Fibroblast of lung (primary cell): ENCODE measurements at places on chromosomes 6 and 20. TPM values are rescaled to one million over a fixed set of nuclear protein-coding genes. Genes with fewer than 3 reads are reported as not detected.

DNA sequence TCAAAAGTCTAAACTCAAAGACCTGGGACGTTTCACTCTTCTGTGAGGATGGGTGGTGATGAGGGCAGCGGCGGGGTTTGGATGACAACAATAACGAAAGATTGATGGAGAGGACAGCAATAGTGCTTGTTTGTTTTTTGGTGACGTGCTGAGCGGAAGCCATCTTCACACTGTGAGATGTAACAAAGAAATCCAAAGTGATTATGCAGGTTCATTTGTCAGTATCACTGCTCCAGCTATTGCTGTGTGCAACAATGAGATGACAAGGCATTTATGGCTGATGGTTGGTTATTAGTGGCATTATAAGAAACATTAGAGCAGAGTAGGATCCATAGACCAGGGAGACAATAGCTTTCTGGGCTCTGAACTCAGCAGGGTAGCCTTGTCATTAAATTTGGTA lies 306.7 kb downstream of the RNF144B start:
- no peak for DNase-seq

DNA sequence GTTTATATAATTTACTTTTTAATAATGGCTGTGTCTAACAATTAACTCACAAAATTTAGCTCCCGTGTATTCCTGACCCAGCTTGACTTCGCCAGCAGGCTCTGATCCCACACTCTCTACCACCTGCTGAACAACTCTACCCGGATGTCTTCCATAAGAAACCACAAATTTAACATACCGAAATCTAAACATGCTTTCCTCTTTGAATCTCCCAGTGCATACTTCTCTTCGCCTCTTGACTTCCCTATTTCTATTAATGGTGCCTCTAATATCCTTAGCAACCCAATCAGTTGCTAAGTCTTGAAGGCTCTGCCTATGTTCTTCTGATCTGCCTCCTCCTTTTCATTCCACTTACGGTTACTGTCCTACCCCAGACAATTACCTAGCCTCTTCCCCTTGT lies 4.6 kb upstream of the MYB start:
- DNase-seq = no peak

GRCh38 chr6:129643968-129644367 lies 66.0 kb downstream of the ARHGAP18 start:
- DNase-seq = peak; percentile 29

DNA sequence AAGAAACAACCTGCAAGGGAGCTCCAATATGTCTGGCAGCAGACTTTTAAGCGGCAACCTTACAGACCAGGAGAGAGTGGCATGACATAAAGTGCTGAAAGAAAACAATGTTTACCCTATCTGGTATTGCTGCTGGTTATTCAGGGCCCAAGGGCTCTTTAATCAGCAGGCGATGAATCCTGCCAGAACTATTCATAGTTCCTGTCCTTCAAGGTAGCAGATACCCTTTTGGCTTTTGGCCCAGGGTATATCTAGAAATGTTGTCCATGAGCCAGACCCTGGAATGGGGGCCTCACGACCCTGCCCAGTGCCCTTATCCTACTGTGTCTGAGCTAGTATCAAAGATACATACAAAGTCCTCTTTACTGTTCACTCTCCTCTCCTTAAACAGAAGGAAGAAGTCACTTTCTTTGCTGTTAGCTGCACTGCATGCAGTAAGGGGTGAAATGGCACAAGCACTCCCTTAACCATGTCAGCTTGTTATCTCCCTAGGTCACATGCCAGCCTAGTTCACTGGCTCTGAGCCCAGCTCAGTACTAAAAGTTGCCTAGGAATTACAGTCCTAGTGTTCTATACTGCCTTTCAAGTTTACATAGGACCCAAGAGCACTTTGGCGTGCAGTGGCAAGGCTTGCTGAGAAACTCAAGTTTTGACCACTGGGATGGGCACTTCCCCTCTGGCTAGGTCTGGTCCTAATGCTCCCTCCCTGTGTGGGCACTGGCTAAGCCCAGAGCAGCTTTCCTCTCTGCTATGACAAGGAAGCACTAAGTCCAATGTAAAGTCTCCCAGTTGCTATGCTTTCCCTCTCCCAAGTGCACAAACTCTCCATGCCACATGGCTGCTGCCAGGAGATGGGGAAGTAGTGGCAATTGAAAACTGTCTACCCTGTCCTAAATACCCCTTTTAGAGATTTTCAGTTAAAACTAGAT lies 122.0 kb downstream of the HTR1B start:
- no peak for DNase-seq

GRCh38 chr20:3898639-3899038 lies 9.5 kb downstream of the PANK2 start:
- DNase-seq = no peak

GRCh38 chr20:4973330-4974097 lies 27.8 kb downstream of the SLC23A2 start:
- DNase-seq = peak; percentile 87

GRCh38 chr6:63683071-63683603 lies 47.5 kb downstream of the PHF3 start:
- no peak for DNase-seq

- no peak for DNase-seq
Observed at GRCh38 chr20:51376111-51376510, 166.4 kb downstream of the NFATC2 start.

DNA sequence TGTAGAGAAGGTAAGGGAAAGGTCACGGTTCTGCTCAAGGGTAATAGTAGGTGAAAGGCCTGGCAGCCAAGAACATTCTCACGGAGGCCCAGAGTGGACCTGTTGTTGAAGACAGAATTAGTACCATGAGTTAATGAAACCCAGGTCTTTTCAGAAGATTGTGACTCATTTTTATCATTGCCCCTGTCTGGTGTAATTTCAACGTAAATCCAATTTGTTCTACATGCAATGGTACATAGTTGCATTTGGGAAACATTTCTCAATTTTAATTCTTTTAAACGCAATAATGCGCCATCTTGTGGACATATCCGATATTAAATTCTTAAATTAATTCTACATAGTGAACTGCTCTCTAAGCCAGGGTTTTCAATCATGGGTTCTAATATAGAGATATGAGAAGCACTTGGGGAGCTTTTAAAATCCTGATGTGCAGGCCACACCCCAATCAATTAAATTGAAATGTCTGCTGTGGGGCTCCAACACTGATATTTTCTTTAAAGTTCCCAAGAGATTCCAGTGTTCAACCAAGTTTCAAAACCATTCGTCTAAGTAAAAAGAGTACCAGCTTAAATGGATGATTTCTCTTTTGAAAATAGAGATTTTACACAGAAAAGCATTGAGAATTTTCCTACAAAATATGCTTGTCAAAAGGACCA lies 257.4 kb downstream of the PLCB1 start:
- peak; percentile 81 for DNase-seq

DNA sequence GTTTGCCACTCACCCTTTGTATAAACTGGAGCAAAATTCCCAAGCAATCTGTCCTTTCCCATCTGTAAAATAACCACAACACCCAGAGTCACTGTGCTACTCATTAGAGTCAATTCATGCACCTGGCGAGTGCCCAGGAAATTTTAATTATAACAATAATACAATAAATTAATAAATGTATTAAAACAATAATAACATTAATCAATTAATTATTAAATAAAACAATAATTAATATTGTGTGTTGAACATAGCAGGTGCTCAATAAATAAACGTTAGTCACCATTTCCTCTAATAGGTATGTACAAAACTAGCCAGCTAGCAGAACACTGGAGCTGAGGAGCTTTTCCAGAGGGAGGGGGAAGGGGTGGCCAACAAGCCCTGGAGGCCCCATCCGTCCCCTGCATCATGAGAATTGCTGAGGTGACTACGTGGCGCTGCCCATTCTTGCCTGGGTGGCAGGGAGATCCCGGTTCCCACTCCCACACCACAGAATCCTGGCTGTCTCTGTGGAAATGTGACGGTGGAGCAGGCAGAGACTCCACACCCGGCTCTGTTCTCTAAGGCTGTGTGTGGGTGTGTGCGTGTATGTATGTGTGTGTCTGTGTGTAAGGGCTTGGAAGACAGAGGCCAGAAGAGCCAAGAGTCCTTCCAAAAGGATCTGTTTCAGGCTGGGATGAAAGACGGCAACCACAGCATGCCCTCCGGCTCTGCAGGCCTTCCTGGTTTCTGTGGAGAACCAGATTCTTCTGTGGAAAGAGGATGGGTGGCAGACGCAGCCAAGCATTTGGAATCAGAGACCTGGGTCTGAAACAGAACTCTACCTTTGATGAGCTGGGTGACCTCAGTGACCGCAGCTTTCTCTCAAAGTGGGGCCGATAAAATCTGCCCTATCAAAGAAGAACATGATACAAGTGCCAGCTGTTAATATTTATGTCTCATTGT lies 18.8 kb upstream of the EZR start:
- peak; percentile 33 for DNase-seq

DNA sequence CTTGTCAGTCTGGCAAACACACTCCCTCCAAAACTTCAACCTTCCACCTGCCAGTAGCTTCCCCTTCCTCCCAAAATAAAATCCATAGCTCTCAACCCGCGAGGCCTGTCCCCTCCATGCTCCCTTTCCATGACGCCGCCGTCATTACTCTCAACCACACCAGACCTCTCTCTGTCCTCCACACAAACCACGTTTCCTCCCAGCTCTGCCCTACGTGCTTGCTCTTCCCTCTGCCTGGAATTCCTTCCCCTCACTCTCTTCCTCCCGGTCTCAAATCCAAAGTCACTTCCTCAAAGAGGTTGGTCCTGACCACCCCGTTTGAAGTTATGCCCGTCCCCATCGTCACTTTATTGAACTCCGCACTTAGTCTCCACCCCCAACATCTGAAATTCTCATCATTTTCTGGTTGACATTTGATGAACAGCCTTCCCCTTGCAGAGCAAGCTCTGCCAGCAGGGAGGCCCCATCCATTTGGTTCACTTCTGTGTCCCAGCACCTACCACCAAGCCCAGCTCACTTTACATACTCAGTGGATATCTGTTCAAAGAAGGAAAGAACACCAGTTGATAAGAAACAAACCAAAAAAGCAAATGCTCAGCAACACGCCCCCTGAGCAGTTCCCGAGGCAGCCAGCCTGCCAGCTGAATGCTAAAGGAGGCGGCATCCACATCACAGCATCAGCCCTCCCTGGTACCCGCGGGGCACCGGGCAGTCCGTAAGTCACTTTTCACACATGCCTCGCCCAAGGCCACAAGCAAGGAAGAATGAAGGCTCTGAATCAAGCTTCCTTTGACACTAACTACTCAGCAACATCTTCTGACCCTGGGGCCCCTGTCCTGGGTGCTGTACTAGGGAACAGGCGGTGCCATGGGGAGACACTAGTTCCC lies 125.0 kb downstream of the NFATC2 start:
- DNase-seq = no peak

DNA sequence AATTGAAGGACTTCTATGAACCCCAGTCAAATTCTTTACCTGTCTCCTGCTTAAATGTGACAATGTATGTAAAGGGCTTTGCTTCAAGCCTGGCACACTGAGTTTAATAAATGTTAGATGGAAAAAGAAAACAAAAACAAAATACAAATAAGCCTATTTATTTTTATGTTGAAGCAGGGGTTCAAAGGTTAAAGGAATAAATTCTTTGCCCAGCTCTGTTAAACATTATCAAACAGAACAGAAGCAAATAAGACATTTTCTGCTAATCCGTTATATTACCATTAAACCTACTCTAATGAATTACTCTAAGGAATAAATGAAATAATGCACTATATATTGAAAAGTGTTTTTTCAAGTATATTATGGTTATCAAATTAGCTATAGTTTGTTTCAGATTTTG lies 182.5 kb upstream of the CEP162 start:
- no peak for DNase-seq

DNA sequence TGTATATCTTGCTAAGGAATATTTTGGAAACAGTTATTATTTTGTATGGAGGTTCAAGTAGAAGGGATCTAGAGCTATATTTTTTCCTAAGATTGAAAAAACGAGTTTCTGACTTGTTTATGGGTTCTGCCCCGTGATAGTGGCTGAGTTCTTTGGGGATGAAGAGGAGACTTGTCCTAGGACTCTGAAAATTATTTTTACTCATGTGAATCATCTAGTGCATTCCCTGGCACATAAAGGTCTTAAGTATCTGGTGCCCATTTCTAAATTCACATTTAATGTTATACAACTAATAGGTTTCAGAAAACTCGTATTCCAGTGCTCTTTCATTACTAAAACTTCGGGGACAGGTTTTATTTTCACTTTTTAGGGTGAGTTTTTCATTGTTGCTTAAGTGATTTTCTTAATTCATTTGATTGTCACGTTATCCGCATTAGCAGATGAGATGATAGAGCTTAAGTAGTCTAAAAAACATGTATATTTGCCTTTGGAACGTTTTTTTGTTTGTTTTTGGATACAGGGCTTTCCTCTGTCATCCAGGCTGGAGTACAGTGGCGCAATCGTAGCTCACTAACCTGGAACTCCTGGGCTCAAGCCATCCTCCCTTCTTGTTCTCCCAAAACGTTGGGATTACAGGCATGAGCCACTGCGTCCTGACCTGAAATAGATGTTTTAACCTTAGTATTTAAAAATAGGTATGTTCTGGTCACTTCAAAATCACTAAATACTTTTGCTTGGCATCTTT lies 2.1 kb downstream of the NFYA start:
- DNase-seq = peak; percentile 7

- DNase-seq = peak; percentile 89
Observed at GRCh38 chr20:45419188-45420091, 3.5 kb downstream of the PIGT start.

DNA sequence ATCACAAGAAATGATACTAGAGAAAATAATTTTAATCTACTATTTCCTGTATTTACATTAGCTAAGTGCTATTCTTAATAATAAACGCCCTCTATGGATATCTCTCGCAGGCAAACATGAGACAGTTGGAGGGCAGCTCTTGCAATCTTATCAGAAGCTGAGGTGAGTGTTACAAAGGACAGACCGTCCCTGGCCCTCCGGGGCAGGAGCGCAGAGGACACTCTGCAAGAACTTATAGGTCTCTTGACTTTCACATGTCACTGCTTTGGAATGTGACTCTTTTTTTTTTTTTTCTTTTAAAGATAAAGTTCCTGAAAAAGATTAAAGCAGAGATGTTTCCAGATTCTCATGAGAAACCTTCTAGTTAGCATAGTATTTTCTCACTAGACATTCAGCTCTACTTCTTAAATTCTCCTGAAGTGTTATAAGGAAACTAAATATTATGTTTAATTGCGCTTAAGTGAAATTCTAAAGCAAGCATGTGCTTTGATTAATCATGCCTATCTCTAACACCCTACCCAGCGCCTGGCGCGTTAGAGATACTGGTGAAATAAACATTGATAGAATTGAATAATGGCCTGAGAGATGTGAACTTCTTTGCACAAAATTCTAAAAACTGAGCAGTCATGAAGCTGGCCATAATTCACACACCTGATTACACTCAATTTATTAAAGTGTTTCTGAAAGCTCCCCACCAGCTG lies 57.4 kb downstream of the SYTL3 start:
- peak; percentile 65 for DNase-seq

GRCh38 chr6:25014791-25015560 lies 79.2 kb upstream of the RIPOR2 start:
- DNase-seq = peak; percentile 82

- no peak for DNase-seq
Observed at GRCh38 chr6:128112494-128112893, 211.6 kb upstream of the THEMIS start.

GPR6 gene
- not detected in 2 replicates for total RNA-seq

DUSP15 gene
- not detected in 2 replicates for total RNA-seq

PIGT gene
- total RNA-seq = 25.8 and 26.2 TPM in 2 replicates

MEP1A gene
- not detected in 2 replicates for total RNA-seq

BFSP1 gene
- total RNA-seq = 1.8 and 2.3 TPM in 2 replicates

DPPA5 gene
- total RNA-seq = not detected in 2 replicates

MYB gene
- under 0.01 TPM in 1 of 2 replicates, not detected in the other for total RNA-seq

LAMA2 gene
- 57.8 and 67.5 TPM in 2 replicates for total RNA-seq
